Hematopoietic multipotent progenitor cell treated with erythropoietin and hydrocortisone succinate and interleukin-3 and kit ligand, for 6 days (in vitro differentiated cells): ENCODE measurements at places on chromosomes 1 and 21.

DNA sequence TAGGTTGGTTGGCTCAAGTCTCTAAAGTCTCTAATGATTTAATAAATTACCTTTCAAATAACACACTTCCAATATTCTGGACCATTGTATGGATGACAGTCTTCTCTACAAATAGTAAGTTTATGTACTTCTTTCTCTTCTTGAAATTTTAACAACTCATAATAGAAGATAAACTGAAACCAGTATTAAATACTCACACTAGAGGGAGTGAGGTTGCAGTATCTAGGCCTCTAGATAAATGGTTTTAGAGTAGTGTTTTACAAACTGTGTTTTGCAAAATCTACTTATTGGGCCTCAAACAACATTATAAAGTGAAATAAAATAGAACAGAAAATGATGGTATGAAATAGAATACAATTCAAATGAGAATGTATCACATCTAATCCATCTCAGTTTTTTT is 479.9 kb upstream of the BRINP3 start:
- DNase-seq, result peak; percentile 5

DNA sequence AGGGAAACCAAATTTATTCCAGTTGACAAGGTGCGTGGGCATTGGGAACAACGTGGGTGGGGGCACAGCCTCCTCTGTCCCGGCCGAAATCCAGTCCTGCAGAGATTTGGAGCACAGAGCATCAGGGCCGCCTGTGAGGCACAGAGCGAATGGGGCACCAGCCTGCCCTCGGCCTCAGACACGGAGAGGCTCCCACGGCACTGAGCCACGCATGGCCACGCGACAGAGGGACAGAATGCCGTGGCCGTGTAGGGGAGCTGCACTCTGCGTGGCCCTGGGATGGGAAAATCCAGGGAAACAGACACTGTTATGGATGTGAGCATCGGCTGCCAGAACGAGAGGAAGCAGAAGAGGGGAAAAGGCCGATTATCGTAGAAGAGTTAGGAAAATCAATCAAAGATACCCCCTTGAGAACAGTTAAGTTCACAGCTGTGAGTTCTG is 13.5 kb upstream of the C1orf159 start:
- DNase-seq, result no peak

DNA sequence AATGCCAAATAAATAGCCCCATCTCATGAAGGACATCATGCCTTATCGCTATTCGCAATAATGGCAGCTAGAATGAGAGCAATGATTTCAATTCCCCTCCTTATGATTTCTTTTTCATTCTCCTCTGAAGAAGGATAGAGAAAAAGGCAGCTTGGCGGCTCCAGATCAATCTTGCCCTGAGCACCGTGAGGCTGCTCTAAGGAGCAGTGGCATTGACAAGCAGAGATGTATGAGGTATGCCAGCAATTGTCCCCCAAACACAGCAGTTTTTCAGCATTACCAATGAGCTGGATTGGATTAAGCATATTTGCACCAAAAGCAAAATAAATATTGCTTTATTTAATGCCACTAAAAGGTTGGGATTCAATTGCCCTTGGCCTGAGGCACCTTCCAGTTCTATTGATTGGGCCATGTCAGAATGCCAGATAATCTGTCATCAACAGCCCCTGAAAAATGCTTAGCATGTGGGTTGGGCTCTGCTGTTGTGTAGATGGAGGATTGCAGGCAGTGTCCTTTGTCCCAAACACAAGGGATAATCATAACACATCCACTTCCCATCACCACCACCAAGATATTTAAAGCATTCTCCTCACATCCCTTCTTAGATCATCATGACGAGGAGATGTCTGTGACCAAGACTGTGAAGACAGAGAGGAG is 135.7 kb downstream of the BEND5 start:
- DNase-seq, result no peak

DNA sequence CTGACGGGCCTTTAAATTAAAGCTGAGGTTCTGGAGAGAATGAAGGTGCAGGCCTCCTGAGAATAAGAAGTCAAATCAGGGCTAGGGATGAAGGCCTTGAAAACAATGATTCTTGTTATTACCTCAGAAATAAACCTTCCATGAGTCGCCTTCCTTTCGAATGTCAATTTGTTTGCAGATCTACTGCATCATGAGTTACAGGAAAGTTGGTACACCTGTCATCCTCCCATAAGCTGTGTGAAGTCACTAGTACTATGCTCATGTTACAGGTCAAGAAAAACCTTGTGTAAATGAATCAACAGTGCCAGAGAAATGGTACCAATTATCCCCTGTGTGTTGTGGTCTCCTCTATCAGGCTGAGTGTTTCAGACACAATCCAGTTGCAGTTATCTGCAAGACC is 281.2 kb upstream of the PLXNA2 start:
- no peak for DNase-seq

GRCh38 chr1:19344372-19344810 is 32.3 kb downstream of the SLC66A1 start:
- peak; percentile 60 for DNase-seq

- DNase-seq, result no peak
Observed at GRCh38 chr1:227790034-227790400, 25.5 kb upstream of the PRSS38 start.

DNA sequence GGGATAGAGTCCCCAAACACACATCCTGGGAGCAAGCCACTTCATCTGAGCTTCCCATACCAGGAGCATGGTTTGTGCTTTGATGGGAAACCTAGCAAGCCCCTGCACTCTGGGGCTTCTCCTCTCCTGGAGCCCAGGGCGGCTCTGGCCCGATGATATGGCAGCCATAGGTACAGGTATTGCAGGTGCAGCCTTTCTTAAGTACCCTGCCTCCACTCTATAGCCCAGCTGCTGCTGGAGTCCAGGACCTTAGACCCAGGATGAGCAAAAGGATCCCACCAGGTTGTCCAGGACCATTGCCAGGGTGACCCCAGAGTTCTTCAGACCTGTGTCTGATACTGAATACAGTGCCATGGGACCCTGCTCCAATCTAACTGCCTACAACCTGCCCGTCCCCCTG is 4.2 kb downstream of the C1orf226 start:
- DNase-seq, result no peak

DNA sequence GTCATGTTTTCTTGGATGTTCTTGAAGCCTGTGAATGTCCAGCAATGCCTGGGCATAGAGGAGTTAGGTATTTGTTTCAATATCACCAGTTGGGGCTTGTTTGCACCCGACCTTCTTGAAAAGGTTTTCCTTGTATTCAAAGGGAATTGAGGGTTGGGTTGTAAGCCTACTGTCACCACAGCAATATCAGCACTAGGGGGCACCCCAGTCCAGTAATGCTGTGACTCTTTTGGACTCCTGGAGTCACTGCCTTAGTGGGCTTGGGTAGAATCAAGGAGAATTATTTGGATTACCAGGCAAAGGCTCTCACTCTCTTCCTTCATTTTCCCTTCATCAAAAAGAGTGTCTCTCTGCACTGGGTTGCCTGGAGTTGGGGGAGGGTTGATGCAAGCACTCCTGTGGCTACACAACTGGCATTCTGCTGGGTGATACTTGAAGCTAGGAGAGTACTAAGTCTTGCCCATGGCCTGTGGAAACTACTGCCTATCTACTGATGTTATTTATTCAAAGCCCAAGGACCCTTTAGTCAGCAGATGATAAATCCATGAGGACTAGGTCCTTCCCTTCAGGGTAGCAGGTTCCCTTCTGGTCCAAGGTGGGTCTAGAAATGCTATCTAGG is 34.5 kb downstream of the OR10R2 start:
- DNase-seq, result peak; percentile 67

- no peak for DNase-seq
Observed at GRCh38 chr1:196690582-196690981, 38.7 kb downstream of the CFH start.

DNA sequence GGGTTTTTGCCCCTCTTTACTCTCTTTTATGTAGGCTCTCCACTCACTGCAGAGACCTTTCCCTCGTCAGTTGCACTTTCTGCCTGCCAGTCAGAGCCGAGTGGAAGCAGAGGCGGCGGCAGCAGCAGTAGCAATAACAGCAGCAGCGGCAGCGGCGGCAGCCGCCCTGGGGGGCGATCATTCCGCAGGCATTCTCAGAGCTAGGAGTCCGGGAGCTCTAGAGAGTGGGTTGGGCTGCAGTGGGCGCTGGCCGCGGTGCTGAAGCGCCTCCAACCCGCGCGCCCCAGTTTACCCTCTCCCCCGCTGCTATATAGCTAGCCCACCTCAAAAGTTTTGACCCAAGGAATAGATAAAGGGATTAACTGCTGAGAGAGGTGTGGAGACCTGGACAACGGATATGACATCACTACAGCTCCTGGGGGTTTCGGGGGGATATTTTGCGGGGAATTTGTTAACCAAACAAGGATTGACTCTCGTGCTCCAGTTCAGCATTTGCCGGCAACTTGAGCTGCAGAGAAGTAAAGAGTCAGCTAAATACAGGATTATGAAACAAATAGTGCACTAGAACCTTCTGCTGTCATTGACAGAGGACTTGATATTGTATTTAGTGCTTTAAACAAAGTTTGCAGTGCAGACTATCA is at the start of gene OLFM3:
OLFM3 (minus strand) TSS at position 102 of the 641 bp plus-strand sequence.
- DNase-seq, result peak; percentile 55

DNA sequence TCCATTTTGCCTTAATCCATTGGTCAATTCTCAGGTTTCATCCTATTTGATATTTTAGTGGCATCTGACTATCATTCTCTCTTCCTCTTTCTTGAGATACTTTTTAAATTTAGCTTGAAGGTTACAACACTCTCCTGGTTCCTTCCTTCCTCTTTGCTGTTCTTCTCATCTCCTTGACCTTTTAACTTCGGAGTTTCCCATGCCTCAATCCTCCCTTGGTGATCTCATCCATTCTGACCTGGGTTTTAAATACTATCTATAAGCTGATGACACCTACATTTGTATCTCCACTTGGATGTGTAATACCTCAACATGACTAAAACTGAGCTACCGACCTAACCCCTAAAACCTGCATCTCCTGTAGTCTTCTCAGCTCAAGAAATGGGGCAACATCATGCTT is 4.8 kb upstream of the ZNF687 start:
- peak; percentile 45 for DNase-seq

DNA sequence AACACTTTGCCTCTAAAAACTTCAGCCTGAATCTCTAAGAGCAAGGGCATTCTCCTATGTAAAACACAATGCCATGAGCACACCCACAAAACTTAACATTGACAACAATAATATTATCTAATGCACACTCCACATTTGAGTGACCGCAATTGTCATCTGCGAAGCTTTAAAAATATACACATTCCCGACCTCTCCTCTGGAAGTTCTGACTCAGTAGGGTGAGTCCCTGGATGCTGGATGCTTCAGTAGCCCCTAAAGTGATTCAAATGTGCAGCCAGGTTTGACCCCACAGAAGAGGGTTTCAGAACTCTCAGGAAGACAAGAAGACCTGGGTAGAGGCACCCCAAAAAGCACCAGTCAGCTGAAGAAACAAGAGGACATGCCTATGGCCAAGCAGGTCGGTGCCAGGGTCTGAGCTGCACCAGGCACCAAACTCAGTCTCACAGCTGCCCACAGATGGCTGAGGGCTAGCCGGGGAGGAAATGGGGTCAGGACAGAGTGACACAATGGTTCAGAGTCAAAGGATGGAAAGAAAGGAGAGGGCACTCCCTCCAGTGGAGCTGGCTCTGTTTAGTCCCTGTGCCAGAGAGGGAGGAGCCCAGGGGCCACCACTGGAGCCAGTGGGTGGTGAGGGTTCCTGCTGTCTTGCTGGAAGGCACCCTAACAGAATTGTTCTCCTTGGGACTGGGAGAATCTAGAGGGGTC is 17.4 kb downstream of the PIK3C2B start:
- no peak for DNase-seq

DNA sequence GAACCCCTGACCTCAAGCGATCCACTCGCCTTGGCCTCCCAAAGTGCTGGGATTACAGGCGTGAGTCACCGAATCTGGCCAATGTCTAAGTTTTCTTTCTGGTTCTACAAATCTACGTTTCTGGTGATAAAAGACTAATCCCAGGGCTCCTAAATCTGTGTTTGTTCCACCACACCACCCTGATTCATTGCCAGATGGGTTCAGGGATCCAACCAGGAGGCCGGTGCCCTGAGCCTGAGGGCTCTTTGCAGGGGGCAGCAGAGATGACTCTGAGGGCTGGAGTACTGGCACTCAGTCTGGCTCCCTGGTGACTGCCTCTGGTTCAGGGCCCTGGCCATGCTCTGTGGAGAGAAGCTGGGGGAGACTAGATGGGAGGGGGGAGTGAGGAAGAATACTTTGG is 10.5 kb upstream of the OPRD1 start:
- DNase-seq, result no peak

DNA sequence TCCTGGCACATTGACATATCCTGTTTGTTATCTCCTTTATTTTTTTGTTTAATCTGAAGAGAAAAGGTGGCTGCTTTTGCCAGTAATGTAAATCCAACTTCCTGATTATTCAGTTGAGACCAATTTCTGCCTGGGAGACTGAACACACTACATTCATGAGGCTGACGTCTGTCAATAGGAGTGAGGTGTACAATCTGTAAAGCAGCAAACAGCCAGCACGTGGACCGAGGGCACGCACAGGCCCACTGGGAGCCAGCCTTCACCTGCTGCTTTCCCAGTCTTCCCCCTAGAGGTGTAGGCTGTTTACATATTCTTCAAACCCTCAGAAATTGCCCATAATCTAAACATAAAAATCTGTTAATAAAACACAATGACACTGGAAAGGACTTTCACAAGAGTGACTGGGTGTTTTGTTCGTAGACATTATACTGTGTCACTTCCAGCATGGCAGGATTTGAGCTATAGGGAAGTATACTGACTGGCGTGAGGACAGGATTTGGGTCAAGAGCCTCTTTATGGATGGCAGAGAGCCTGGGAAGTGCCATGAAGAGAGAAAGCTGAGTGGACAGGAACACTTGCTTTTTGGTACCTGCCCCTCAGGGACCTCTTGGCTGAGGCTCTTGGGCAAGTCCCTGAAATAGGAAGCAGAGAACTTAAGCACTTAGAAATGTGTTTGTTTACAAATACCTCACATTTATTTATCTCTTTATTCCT is 552.9 kb upstream of the CAMK1G start:
- DNase-seq, result no peak

- DNase-seq, result no peak
Observed at GRCh38 chr1:168509210-168509609, 34.6 kb downstream of the XCL2 start.

GRCh38 chr1:74549932-74550331 is 37.5 kb upstream of the LRRC53 start:
- DNase-seq, result no peak

DNA sequence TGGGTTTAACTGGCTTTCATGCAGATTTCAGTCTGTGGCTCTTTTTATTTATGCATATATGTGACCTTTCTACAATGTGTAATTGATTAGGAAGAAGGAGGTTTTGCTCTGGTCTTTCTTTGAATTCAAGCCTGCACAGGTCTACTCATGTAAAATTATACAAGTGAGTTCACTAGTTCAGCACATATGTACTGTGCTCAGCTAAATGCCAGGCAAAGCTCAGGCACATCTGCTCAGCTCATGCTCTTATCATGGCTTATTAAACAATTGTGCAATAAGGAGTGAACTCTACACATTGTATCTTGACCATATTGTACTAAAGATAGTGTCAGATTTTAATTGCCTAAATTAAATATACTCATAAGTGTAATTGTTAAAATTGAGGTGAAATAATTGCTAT is 378.4 kb downstream of the ADGRL2 start:
- DNase-seq, result no peak
